ENCODE measurements at places on chromosomes 1 and 21.

DNA sequence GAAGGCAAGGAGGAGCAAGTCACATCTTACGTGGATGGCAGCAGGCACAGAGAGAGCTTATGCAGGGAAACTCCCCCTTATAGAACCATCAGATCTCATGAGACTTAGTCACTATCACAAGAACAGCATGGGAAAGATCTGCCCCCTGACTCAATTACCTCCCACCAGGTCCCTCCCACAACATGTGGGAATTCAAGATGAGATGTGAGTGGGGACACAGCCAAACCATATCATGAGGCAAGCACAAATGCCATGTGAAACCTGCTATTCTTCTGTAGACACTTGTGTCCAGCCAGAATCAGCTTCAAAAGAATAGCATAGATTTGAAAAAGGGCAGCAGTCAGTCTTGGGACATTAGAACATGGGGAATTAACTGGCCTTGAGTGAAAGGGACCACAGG is 32.2 kb upstream of the UBE2U start:
- DNase-seq: peak; percentile 19

DNA sequence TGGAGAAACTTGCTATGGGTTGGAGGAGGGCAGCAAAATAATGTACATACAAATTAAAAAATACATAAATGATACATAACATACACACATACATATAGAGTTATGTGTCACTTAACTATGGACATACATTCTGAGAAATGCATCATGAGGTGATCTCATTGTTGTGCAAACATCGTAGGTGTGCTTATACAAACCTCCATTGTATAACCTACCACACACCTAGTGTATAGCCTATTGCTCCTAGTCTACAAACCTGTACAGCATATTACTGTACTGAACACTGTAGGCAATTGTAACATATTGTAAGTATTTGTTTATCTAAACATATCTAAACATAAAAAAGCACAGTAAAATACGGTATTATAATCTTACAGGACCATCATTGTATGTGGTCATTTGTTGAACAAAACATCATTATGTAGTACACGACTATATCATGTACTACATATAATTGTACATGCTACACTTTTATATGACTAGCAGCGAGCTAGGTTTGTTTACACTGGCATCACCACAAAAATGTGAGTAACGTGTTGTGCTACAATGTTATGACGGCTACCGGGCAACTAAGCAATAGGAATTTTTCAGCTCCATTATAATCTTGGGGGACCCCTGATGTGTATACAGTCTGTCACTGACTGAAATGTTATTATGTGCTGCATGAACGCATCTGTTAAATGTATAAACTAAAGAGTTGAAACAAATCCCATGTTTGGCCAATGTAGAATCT is 35.5 kb downstream of the ITGB3BP start:
- DNase-seq: peak; percentile 16

DNA sequence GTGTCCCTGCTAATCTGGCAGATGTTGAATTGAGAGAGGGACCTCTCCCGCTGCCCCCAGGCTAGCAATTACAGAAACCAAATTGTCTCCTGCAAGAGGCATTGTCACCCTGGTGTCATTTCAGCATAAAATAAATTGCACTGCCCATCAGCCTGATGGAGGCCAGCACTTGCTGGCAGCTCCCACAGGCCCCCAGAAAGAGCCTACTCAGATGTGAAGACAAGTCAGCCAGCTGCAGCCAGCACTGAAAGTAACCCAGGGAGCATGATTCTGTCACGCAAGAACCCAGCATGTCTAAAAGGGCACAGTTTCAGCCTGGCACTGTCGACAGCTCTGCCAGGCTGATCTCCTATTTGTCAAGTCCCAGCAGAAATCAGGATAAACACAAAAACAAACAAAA is 110.3 kb upstream of the CTTNBP2NL start:
- DNase-seq: no peak

- DNase-seq: no peak
Measured at GRCh38 chr1:244053831-244054230, 2.7 kb downstream of the ZBTB18 start.

GRCh38 chr1:222310836-222311235 is 237.1 kb downstream of the HHIPL2 start:
- DNase-seq: no peak

DNA sequence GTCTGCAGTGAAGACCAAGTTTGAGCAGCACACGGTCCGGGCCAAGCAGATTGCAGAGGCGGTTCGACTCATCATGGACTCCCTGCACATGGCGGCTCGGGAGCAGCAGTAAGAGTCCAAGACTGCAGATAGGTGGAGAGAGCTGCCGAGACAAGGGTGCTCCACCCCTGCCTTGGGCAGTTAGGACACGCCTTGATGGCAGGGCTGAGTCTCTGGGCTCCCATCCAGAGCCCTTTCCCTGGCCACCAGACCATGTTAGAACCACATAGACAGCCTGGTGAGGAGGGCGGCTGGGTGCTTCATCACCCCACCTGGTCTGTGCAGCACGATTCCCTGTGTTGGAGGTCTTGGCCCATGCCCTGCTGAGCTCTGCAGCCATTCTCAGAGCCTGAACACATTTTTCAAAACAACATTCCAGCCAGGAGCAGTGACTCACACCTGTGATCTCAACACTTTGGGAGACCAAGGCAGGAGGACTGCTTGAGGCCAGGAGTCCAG is 17.3 kb upstream of the MIIP start:
- peak; percentile 81 for DNase-seq

- DNase-seq: no peak
Measured at GRCh38 chr21:35679076-35679475, 381.2 kb downstream of the SETD4 start.

- peak; percentile 88 for DNase-seq
Measured at GRCh38 chr21:31866077-31866511, 6.7 kb upstream of the HUNK start.

DNA sequence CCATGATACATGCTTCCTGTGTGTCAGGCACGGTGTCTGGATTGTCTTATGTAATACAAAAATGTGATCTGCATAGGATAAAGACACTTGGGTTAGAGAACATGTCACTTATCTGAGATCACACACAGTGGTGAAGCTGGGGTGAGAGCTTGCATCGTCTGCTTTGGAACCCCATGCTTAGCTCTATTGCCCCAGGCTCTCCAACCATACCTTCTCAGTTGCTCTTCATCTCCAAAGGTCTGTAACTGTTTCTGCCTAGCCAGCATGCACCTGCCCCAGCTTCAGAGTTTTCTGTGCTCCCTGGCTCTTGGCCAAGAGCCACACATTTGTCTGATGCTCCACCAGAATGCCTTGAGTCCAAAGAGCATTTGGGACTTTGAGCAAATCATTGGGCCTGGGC is 93.9 kb upstream of the COG2 start:
- DNase-seq: peak; percentile 37

DNA sequence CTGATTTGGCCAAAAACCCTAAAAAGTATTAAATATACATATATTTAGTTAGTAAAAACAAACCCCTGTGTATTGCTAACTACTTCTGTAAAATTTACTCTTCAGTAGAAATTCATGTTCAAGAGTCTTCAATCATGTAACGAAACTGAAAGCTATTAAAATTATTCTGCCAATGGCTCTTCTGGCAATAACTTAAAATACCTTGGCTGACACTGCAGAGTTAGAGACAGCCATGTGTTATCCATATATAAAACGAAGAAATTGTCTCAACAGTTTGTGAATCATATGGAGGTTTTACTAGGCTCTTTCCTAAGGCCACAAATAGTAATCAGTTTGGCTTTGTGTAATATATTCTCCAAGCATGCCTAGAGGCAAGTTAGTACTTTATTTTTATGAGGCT is 357.2 kb downstream of the COL11A1 start:
- no peak for DNase-seq

DNA sequence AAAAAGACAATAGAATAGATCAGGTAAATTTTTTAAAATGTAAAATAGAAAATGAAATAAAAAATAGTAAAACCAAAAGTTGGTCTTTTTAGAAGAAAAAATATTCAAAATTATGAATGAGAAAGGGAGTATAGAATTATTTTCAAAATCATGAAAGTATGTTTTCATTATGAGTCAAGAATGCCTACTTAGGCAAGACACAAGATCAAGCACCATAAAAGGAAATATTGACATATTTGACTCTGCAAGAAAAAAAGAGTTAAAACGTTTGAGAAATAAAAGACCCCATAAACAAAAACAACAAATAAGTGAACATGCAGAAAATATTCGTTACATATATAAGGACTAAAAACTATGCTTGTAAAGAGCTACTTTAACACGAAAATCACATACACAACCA is 4.8 kb upstream of the COX20 start:
- DNase-seq: no peak

DNA sequence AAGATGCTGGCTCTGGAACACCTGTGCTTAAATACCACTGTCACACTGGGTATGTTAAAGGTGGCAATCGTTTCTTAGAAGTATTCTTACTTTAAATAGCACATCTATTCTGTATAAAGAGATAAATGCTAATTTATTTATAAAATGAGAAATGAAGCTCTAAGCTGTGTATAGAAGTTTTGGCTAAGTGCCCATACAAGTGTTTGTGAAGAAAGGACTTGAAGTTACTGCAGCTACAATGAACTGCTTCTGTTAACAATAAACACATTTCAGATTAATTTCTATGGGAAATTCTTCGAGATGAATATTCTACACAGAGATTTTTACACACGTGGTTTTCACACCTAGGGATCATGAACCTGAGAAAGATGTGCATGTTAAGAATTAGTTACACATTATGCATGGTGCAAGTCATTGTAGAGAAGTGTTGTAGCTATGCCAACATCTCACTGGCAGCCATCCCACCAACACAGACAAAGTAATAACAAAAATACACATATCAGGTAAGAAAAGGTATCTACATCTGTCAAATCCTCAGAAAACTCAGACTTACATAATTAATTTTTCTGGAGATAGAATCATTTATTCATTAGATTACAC is 16.2 kb downstream of the COL24A1 start:
- DNase-seq: no peak

DNA sequence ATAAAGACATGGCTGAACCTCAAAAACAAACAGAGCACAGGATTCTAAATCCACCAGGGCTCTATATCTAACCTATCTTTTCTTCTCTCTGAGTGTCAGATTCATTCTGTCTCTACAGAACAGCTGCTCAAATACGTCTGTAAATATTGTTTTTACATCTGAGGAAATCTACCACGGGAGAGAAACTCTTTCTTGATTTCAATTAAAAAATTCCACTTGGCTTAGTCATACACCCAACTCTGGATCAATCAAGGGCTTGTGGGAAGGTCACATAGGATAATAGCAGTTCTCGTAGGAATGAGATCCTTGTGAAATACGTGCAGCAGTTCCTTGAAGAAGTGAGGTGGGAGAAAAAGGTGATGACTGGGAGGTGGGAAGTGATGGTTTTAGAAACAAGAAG is 1355.7 kb upstream of the ADGRL2 start:
- DNase-seq: no peak

DNA sequence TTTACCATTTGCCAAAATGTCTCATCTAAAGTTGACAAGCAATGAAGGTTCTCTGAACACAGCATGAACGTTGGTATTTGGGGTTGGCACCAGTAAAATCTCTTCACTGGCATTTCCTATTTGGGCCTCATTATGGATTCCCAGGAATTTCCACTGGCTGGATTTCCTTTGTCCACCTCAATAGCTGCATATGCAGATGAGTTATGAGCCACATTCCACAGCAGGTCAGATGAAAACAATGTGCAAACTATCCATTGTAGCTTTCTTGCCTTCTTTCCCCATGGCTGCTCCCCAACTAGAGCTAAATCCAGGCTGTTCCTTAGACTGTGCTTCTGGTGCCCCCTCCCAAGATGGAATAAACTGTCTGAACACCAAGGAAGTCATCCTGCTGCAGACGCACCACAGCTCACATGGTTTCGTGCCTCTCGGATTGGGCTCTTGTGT is 168.1 kb upstream of the FGGY start:
- peak; percentile 92 for DNase-seq

DNA sequence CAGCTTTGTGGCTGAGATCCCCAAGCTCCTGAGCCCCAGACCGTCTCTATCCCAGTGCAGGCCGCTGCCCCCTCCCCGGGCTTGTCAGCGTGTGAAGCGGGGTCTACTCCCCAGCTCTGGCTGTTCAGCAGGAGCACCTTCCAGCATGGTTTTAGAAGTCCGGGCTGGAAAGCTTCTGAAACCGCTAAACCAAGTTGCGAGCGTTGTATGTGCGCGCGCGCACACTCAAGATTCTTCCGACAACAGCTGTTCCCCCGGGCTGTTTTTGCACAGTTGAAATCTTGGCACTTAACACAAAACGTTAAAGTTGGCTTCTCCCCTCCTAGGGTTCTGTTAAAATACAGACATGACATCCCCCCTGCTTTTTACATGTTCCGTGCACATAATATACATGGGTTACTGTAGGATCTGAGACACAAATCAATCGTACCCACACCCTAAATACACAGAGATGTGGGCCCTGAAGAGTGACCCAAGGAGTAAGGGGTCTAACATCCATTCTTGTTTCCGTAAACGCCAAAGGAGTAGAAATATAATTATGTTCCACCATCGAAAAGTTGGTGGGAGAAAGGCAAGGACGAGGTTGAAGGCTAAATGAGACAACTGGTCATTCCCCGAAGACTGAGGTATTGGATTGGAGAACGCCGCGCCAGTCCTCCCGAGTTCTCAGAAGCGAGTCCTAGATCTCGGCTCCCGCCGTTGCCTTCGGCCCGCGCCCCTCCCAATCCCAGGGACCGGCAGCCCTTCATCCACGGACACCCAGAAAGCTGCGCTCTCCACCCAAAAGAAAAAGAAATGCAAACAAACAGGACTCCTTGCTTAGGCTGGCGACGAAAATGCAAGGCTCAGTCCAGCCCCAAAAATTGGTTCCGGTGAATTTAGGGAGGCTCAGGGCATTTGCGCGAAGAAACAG is 1.3 kb downstream of the TBX15 start:
- DNase-seq: no peak

DNA sequence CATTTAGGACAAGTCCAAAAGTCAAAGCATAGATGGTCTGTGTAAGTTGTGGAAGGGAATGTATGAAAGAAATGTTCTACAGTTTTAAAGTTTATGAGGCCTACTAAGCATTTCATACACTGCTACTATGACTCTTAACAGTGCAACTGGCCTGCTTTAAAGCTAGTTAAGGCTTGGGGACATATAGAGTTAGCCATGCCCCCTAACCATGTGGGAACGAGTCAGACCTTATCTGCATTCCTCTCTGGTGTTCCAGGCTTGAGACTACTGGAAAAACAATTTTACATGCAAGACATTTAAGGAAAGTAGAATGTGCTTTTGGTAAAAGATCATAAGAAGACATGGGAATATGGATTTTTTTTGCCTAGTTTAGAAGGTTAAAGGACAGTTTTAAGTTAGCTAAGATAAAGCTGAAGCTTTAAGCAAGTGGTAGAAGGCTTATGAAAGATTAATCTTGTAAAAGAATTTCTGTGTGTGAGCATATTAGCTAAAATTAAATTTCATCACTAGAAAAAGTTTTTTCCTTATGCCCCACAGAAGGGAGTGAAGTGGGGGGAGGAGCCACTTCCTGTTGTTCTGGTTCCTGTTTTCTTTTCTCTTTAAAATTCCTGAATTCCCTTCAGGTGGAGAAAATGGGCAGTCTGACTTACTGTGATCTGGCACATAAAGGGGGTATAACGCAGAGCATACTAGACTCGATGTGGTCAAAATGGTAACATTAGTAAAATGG is 8.9 kb upstream of the CD48 start:
- peak; percentile 37 for DNase-seq
